ENCODE measurements at places on chromosomes 16 and 17. TPM values are rescaled to one million over a fixed set of nuclear protein-coding genes. Genes with fewer than 3 reads are reported as not detected.

WSCD1 gene
- 0.42 TPM for total RNA-seq

PHOSPHO1 gene
- not detected for total RNA-seq

DNA sequence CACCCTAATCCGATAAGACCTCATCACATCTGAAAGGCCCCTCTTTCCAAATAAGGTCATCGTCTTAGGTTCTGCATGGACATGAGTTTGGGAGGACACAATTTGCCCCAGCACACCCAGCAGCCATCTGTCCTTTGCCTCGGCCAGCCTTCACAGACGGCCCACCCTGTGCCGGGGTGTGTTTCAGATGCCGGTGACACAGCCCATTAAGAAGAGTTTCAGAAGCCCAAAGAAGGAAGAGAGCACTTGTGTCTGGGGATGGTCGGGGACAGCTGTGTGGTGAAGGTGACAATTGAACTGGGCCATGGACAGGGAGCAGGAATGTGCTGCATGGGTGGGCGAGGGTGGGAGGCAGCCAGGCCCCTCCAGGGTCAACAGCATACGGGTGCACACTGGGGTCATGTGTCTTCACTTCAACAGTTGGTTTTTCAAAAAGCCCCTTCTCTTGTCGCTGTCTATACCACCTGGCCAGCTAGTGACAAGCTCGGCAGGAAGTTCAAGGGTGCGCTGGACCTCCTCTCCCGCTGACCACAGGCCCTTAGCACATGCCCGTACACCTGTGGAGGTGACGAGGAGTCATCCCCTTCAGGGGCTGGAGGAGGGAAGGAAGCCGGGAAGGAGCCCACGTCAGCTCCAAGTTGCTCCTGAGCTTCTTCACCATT lies 183.1 kb downstream of the C16orf95 start:
- no peak for DNase-seq

CDRT15L2 gene
- not detected for total RNA-seq

CBLN1 gene
- total RNA-seq: not detected

GABARAPL2 gene
- 17.3 TPM for total RNA-seq

Measured in MG63 (cell line).